Right ventricle myocardium inferior (tissue), 1 donor: ENCODE measurements at places on chromosomes 12 and 14. TPM values are rescaled to one million over a fixed set of nuclear protein-coding genes. Genes with fewer than 3 reads are reported as not detected.

GRCh38 chr12:75480469-75480949, at the start of gene GLIPR1:
TSS of gene GLIPR1 (plus strand) at chr12:75480755. CDS start at chr12:75480881, 126 bp downstream.
- DNase-seq, result peak; percentile 89

CNPY2 gene
- total RNA-seq, result 36.5 TPM

- no peak for DNase-seq
These were observed 2.6 kb upstream of the PRKD1 start for GRCh38 chr14:29930283-29930682.

DNA sequence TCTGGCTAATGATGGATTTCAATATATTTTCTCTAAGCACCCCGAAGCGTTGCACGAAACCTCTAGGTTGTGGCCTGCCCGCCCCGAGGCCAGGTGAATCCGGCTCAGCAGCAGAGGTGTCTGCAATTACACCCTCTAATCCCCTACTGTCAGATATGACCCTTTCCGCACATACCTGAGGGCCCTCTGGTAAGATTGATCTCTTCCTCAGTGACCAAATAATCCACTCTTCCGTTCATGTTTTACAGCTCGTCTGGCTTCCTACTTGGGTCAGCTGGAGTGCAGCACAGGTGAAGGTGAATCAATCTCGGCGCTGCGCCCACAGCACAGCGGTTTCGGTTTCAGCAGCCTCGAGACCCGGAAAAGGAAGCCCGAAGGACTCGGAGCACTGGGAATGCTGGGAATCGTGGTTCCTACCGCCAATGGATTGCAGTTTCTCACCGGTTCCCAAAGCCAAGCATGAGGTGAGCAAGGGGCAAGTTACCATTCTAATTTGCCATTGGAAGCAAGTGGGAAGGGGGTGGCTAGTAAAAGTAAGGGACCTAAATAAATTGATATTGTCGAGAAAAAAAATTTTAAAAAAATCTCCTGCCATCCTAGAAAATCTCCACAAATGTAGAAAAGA, at the start of gene SYNJ2BP:
Gene SYNJ2BP, minus strand, starts transcription at position 366 of the 625 bp plus-strand sequence. Its CDS starts 127 bp downstream, at position 239.
- peak; percentile 75 for DNase-seq

SMOC1 gene
- 1.2 TPM for total RNA-seq

- peak; percentile 68 for DNase-seq
These were observed 44.4 kb downstream of the DGLUCY start for GRCh38 chr14:91158091-91158790.

GRCh38 chr14:67137744-67138371, 51.4 kb upstream of the GARIN2 start:
- DNase-seq, result no peak

ZNF140 gene
- total RNA-seq, result 6.3 TPM

- no peak for DNase-seq
These were observed 30.6 kb upstream of the LMO3 start for GRCh38 chr12:16636435-16637055.

E2F7 gene
- total RNA-seq, result 0.14 TPM

DNA sequence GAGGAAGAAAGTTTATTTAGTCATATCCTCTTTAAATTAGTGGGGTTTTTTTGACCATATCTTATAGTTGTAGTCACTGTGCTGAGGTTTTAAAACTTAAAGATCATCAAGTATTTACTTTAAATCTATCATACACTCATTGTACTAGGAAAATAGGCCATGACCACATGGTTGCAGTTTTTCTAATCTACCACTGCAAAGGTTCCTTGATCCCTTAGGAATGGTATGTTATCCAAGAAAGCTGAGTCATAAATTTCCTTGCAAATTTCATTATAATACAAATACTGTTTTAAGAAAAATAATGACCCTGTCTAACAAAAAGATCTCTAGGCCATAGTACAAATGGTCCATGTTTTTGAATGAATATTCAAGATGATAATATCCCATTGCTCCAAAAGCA, 74.7 kb downstream of the DBX2 start:
- DNase-seq, result no peak

DNA sequence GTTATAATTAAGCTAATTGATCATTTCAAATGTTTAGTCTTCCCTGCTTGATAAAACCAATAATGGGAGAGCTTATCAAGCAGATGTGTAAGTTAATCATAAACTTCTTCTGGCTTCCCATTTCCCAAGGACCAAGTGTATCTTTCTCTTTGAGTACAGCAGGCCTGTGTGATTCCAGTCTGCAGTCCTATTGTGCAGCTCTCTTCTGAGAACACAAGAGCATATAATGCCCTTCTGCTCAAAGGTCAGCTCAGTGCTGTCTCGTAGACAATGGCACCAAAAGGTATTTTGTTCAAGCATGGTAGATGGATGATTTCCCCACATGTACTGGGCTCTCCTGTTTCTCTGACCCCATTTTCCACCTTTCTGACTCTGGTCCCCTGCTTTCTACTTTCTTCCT, 101.8 kb upstream of the DYRK2 start:
- no peak for DNase-seq

GRCh38 chr12:60194678-60195077, 598.8 kb downstream of the SLC16A7 start:
- no peak for DNase-seq

- no peak for DNase-seq
These were observed 903 bp upstream of the PPP4R3A start for GRCh38 chr14:91511043-91511383.

GRCh38 chr14:56587701-56588100, 8.1 kb downstream of the TMEM260 start:
- no peak for DNase-seq

DNA sequence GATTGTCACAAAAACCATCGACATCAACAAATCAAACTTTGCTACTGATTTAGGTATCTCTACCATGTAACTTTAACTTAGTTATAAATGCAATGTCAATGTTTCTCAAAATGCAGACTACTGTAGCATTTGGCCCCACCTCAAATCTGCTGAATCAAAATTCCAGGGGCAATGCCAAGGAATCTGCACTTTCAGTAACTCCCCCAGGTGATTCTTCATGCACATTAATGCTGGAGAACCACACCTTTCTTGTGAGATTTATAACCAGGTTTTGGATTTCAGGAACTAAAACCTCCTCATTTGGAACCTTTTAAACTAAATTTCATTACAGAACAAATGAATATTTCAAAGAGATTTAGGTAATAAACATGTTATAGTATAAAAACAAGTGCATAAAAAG, 4.9 kb downstream of the ATP2B1 start:
- DNase-seq, result no peak

GRCh38 chr12:50589650-50590435, 85.1 kb downstream of the DIP2B start:
- no peak for DNase-seq

- DNase-seq, result no peak
These were observed 40.5 kb downstream of the PARP11 start for GRCh38 chr12:3832738-3833137.

LMNTD1 gene
- total RNA-seq, result not detected

GRCh38 chr14:89179891-89180404, 237.1 kb downstream of the FOXN3 start:
- no peak for DNase-seq

POTEG gene
- total RNA-seq, result not detected

DNA sequence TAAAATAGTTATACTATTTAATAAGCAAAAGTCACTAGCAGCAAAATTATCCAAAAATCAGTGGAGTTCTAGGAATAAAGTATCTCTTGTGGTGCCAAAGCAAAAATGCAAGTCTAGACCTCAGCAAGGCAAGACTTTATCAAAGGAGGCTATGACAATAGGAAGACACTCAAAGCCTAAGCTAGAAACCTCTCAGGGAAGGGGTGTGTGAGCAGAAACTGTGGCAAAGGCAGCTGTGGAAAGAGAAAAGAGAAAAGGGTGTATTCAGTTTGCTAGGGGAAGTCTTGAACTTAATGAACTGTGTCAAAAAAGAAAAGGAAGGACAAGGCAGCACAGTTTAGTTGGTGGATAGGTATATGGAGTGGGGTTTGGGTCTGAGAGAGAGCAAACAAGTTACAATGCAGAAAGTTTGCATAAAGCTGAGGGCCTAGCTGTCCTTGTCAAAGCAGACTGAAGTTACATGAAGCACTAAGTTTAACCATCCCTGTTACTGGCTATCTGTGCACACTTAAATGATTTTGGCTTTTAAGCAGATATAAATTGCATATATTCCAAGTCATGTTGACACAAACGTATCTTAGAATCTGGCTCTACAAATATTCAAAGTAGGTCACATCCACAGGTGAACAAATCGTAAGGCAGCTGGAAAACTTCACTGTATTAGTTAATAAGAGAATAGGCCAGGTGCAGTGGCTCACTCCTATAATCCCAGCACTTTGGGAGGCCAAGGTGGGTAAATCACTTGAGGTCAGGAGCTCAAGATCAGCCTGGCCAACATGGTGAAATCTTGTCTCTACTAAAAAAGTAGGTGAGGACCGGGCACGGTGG, 31.0 kb upstream of the AMN1 start:
- no peak for DNase-seq

- DNase-seq, result no peak
These were observed 51.5 kb downstream of the TSPAN9 start for GRCh38 chr12:3128498-3129293.

KRT74 gene
- not detected for total RNA-seq

KLRC2 gene
- not detected for total RNA-seq

GRCh38 chr12:51217133-51217967, 512 bp downstream of the POU6F1 start:
- DNase-seq, result peak; percentile 85

EIF2S3B gene
- 0.62 TPM for total RNA-seq

DNA sequence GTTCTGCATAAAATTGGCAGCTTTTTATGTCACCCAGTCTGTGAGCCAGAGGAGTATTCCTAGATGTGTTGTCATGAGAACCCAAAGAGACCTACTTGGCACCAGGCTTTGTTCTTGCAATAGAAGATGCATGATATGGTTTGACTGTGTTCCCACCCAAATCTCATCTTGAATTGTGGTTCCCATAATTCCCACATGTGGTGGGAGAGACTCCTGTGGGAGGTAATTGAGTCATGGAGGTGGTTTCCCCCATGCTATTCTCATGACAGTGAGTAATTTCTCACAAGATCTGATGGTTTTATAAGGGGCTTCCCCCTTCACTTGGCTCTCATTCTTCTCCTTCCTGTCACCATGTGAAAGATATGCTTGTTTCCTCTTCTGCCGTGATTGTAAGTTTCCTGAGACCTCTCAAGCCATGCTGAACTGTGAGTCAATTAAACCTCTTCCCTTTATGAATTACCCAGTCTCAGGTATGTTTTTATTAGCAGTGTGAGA, 572.0 kb upstream of the ATP2B1 start:
- no peak for DNase-seq

- DNase-seq, result no peak
These were observed 136.8 kb downstream of the SRGAP1 start for GRCh38 chr12:63981343-63981742.

DNA sequence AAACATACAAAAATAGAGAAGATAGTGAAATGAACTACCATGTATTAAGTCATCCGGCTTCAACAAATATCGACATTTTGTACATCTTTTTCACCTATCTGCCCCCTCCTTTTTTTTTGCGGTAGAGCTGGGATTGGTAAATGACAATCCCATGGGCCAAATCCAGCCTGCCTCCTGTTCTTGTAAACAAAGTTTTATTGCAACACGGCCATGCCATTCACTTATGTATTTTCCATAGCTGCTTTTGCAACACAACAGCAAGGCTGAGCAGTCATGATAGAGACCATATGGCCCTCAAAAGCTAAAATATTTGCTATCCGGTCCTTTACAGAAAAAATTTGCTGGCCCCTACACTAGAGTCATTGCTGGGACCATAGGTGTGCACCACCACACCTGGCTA, 58.1 kb upstream of the PLEKHG3 start:
- DNase-seq, result no peak

DNA sequence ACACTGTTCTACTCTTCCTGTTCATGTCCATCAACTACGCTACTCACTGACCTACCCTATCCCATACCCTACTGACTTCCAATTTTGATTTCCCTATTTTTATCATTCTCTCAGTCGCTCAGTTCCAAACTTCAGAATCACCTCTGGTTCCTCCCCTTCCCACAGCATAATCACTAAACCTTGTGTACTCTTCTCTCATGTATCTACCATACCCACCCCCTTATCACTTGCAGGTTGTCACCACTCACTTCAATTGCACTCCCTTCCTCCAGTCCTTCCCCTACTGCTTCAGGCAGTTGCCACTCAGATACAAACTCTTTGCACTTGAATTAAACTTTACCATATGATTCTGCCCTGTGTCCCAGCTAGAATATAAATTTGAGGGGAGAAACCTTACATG, 6.3 kb downstream of the RACGAP1 start:
- no peak for DNase-seq

- no peak for DNase-seq
These were observed 223.4 kb upstream of the AMIGO2 start for GRCh38 chr12:47303207-47303606.

DNA sequence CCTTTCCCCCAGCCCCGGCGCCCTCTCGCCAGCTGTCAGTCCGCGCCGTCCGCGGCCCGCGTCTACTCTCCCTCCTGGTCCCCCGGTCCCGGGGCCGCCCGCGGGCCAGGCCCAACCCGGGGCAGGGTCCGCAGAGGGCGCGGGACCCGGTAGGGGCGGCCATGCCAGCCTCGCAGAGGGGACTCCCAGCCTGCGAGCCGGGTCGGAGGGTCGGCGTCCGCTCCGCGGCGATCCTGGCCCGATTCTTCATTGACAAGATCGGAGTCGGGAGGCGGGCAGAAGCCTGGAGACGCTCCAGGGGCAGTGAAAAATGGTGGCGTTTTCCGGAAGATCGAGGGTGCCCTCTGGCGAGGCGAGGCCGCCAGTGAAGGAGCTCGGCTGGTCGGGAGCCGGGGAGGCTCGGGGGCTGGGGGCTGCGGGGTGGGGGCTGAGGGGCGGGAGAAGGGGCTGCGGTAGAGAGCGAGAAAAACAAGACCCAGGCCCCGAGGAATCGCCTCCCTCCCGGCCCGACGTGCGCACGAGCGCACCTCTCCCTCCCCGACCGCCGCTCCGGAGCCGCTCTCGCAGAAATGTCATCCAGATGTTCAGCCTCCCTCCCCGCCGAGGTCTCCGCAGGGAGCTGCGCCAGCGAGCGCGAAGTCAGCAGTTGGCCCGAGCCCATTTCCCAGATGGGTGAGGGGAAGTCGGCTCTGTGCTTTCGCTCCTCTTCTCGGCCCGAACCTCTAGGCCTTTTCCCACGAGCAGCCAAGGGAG, 647 bp upstream of the TGFB3 start:
- DNase-seq, result peak; percentile 88

BMP4 gene
- 6.1 TPM for total RNA-seq

NR1H4 gene
- total RNA-seq, result not detected

DNA sequence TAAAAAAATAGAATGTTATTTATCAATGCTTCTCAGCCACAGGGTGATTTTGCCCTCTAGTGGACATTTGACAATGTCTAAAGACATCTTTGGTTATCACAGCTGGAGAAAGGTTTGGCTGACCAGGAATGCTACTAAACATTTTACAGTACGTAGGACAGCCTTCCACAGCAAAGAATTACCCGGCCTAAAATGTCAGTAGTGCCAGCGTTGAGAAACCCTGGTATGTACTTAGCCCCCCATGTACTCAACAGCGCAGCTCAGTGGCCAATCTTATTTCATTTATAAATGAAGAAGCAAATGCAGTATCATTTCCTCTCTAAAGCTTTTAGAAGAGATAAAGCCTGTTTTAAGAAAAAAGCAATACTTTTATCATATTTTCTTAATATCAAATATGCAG, 5.8 kb downstream of the MARK3 start:
- no peak for DNase-seq

RPS6KA5 gene
- total RNA-seq, result 10.6 TPM
